ENCODE measurements at places on chromosomes 4 and X.

GRCh38 chr4:172822331-172822730 lies 346.3 kb upstream of the GALNT7 start:
- peak; percentile 28 for DNase-seq

GRCh38 chrX:51894697-51895336 lies 1.4 kb downstream of the MAGED1 start:
- peak; percentile 44 for DNase-seq

DNA sequence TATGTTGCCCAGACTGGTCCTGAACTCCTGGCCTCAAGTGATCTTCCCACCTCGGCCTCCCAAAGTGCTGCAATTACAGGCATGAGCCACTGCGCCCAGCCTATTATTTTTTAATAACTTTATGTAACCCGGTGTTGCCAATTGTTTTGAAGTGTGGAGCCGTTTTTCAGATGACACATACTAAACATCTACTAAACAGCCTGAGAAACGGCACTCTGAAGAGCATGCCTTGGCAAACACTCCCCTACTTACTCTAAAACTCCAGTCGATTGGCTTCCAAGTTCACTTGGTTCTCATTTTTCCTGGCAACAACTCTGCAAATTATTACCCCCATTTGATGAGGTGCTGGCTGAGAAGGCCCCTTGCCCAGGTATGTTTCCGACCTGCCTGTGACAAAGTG lies 131.1 kb downstream of the GPR143 start:
- no peak for DNase-seq

- DNase-seq = no peak
Measured at GRCh38 chrX:3176439-3176820, 135.2 kb downstream of the ARSF start.

DNA sequence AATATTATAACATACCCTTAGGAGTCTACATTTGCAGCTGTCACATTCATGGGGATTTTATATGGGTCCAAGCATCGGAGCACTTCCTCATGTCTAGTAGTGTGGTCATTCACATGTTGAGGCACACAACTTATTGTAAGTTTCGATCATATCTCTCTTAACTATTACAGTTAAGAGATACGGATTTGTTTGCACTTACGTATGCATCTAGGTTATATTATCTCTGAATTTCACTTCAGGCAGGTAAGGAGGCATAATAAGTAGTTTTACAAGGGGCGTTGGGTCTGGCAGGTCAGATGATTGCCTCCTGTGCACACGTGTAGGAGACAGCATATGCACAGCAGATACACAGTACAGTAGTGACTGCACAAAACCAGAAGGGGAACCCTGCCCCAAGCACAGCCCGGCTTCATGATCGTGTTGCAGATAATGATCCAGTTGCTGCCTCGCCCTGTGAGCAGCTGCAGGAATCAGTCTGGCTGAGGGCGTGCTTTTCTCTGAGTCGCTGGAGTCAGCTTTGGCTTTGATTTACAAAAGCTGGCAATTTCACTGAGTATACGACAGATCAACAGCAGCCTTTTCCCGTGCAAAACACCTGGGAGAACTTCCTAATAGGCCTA lies 302.9 kb upstream of the GATB start:
- DNase-seq = peak; percentile 59
